ENCODE measurements at places on chromosomes 3 and 15. TPM values are rescaled to one million over a fixed set of nuclear protein-coding genes. Genes with fewer than 3 reads are reported as not detected.

GRCh38 chr15:45182996-45183395 lies 4.8 kb downstream of the SHF start:
- no peak for DNase-seq

GRCh38 chr15:86829245-86829644 lies 749.6 kb downstream of the AGBL1 start:
- no peak for DNase-seq

DNA sequence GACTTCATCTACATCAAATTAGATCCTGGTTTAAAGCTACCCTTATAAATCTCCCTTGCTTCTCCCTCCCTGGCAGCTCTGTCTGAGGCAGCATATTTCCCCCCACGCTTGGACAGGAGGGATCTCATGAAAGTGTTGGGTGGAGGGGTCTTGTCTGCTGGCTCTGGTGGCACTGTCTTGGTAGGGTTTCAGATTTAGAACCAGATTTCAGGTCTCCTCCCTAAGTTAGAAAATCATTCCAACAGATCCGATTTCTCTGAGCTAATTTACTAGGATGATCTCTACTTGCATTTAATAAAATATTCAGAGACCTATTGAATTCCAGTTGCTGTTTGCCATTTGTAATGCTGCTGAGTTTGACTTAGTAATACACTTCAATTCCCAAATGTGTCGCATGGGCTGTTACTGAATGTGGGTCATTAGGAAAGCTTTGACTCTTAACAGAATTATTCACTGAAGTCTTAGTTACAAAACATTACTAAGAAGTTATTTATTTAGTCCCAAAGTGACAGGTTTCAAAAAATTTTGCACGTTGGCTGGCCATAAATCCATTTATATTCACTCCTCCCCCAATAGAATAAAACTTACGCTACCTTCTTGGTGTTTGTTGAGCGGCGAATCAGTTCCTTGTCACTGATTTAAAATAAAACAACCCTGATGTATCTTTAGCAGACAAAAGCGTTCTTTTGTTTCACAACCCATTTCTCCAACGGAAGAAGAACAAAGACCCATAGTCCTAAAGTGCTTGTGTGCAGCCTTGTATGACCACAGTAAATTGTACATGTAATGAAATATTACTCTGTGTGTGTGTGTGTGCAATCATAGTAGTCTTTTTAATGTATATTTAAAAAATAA lies 84.5 kb downstream of the TRAK1 start:
- no peak for DNase-seq

DNA sequence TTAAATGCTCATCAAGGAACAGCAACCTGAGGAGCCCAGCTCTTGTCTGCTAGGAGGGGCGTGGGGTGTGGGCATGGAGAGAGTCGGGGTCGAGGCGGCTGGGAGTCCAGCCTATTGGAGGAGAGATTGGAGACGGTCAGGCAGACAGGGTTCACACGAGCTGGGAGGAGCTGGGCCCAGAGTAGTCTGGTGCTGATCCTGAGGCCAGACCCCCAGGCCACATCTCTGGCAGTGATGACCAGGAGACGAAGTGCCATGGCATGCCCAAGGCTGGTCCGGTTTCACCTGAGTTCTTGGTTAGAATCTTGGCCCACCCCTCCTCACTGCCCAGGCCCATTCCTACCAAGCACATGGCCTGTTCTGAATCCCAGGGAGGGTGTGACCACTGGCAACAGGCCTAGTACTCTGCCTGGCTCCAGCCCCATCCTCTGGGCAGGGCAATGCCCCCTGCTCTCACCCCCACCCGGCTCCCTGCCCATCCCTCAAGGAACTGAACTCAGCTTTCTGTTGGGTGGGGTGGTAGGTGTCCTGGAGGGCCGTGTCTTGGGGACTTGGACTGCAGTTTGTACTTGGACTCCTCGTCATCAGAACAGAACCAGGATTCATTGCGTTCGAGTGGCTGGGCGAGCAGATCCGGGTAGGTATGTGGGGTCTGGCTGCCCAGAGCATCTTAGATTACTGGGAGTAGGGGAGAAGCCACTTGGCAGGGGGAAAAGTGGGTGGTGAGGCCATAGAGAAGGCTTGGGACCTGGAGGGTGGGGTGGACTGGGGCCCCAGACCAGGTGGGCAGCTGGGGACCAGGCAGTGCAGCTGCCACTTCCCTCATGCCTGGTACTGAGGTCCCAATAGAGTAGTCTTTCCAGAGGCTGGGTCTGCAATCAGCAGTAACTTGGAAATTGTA lies 20.8 kb downstream of the SLC28A1 start:
- DNase-seq: no peak

DNA sequence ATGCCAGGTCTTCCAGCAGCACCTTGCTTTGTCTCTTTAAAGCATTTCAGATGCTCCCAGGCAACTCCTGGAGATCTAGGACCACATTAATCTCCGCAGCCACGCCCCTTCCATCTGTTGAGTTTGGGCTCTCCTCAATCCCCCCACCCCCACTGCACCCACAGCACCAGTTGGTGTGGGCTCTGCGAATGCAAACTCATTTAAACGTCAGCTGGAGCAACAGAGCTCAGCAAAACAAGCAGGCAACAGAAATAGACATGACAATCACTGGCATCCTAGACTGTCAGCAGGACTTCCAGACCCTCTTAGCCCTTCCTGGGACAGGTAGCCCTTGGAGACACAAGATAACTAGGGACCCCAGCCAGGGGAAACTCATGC lies 106.9 kb downstream of the LSM3 start:
- DNase-seq: no peak

The NDUFAF3 gene
- polyA plus RNA-seq: 68.1 TPM

The KLHL40 gene
- polyA plus RNA-seq: not detected

The CHRFAM7A gene
- polyA plus RNA-seq: 6.6 TPM

The TIGIT gene
- not detected for polyA plus RNA-seq

The GPR27 gene
- 1.6 TPM for polyA plus RNA-seq

The NUP210 gene
- polyA plus RNA-seq: 25.7 TPM
